ELR (cell line): ENCODE measurements at places on chromosomes 2 and 18.
A peak's percentile ranks its signal among the peaks of the same experiment; 100 is the strongest.

DNA sequence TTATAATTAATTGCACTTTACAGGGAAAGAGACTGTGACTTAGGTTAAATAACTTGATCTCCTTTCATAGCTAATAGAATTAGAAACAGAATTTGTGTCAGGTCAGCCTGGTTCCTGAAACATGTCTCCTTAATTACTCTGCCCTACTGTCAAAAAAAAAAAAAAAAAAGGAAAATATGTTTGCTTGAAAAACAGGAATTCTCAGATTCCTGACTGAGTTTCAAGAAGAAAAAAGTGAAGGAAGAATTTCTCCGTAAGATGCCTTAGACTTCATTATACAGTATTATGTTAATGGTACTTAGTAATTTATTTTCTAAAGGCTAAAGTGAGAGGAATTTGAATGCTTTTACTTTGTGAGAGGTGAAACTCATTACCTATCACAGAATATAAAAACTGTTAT is 118.4 kb upstream of the REG3G start:
- DNase-seq: no peak

DNA sequence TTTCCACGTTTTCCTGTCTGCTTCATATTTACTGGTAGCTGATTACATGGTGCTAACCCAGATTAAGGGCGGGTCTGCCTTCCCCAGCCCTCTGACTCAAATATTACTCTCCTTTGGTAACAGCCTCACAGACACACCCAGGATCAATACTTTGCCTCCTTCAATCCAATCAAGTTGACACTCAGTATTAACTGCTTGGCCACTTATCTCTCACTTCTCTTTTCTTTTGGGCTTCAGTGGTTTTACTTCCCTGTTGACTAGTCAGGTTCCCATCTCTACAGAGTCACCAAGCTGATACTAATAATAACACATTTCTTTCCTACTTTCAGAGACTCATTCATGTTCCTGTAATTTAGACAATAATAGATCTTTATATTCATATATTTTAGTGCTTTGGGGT is 302.2 kb upstream of the MAP2 start:
- DNase-seq: no peak

- DNase-seq: no peak
Observed at GRCh38 chr2:8573234-8573941, 108.5 kb upstream of the ID2 start.

- no peak for DNase-seq
Observed at GRCh38 chr2:41892476-41892875, 155.3 kb upstream of the PKDCC start.

DNA sequence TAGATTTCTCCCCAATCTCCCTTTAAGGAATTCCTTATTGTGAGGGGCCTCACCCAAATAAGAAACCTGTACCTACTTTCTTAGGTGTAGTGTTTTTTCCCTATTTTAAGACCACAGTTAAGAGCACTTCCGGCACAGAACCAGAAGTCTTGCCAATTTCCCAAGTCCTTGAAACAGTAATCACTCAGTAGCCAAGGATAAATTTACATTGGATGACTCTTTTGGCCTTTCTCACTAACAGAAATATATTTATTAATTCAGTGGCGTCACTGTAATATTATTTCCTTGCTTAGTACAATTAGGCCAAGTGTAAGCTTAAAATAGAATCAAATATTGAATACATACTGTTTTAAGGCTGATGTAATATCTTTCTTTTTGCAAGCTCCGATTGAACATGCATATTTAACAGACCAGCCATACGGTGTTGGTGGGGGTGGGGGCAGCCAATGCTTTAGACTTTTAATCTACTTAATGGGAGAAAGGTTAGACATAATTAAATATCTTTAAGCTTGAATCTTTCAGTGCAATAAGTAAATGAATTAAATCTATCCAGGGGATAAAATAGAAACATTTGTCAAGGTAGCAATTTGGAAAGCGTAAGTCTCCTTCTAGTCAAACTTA is 50.8 kb upstream of the ITGA6 start:
- no peak for DNase-seq

DNA sequence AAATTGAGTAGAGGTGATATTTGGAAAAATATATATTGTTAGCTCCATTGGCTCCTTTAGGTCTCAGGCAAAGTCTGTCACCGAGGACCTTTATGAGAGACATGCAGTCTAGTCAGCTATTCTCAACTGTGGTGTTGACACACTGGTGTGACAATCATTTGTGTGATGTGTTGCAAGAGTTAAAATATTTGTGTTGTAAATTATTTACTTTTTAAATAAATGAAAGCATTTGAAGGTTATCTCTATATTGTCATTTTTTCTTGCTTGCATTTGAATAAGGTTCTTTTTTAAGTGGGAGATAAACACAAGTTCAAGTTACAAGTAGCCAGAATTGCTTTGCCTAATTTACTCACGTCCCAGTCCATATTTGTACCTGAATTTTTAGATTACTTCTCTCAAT is 4.3 kb downstream of the REL start:
- no peak for DNase-seq

- no peak for DNase-seq
Observed at GRCh38 chr2:193843675-193844074, 1648.9 kb upstream of the TMEFF2 start.

DNA sequence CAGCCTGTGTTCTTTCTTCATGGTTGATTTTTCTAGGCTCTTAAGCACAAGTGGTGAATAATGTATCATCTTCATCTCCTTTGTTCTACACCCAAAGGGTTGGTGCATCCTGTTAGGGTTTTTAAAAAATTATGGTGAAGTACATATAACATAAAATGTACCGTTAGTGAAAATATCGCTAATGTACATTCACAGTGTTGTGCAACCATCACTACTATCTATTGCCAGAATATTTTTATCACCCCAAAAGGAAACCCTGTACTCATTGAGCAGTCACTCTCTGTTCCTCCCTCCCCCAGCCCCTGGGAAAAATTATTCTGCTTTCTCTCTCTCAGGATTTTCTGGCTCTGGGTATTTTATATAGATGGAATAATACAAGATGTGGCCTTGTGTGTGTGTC is 98.5 kb downstream of the PRKCE start:
- DNase-seq: no peak

DNA sequence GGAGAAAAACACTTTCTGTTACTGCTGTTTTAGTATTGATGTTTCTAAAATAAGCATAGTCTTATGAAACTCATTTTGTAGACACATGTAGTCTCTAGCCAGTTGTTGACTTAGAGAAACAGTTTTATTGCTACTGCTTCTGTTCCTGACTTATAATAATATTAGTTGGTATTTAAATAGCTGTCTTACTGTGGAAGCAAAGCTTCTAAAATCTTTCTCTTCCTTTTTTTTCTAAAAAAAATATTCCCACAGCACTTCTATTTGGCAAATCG is 121.8 kb downstream of the MTX2 start:
- DNase-seq: no peak

- DNase-seq: peak; percentile 62
Observed at GRCh38 chr18:41444943-41445342, 510.1 kb upstream of the PIK3C3 start.
